ENCODE measurements at places on chromosomes 7 and 10.
A peak's percentile ranks its signal among the peaks of the same experiment; 100 is the strongest.

DNA sequence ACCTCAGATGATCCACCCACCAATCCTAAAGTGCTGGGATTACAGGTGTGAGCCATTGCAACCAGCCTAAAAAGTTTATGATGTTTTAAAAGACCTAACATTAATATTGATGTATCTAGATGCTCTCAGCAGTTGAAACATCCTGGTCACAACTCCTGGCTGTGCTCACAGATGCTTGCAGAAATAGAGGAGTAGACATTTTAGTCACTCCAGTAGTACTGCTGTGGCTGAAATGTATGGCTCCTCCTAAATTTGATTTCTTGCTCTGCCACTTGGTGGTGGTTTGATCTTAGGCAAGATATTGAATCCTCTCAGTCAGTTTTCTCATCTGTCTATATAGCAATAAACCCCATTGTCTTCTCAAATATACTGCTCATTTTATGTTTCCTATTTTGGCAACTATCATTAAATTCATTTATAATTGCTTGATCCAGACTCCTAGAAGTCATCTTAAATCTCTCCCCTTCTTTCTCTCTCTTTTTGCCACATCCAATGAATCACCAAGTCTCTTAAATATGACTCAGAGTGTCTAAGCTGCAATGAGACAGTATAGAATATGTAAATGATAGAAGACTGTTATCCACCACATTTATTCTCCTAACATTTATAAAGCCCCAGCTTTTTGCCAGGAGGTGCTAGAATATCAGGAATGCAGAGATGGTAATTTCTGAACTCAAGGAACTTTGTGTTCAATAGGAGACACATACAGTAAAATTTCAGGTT lies 78.1 kb upstream of the NRBF2 start:
- peak; percentile 42 for DNase-seq

- no peak for DNase-seq
Measured at GRCh38 chr7:8014399-8014798, 45.8 kb downstream of the GLCCI1 start.

DNA sequence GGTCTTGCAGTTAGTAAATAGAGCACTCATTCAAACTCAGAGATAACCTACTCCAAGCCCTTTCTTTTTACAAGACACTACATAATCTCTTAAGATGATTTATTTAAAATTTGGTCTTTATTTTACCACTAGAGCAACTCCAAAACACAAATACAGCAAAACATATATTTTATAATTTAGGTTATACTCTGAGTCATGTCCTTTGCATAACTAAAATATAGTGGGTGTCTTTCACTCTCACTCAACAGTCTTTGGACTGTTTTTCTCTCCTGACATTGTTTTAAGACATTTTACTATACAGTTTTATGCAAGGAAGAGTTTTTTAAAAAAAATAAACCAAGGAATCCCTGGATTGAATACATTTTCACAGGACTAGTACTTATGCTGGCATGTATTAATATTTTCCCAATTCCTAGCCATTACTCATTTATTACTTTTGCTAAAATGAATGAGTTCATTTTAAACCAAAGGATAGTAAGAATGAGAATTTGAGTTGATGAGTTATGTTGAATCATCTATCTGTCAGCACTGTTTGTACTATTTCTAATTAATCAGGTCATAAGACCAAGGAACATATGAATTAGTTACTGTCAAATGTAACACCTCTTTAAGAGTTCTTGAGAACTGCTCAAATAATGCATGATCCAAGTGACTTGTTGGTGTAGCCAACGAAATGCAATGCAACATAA lies 303.1 kb upstream of the FZD1 start:
- peak; percentile 27 for DNase-seq

- no peak for DNase-seq
Measured at GRCh38 chr7:727806-728460, 852 bp upstream of the PRKAR1B start.

- no peak for DNase-seq
Measured at GRCh38 chr7:22596763-22597400, 96.9 kb upstream of the STEAP1B start.

DNA sequence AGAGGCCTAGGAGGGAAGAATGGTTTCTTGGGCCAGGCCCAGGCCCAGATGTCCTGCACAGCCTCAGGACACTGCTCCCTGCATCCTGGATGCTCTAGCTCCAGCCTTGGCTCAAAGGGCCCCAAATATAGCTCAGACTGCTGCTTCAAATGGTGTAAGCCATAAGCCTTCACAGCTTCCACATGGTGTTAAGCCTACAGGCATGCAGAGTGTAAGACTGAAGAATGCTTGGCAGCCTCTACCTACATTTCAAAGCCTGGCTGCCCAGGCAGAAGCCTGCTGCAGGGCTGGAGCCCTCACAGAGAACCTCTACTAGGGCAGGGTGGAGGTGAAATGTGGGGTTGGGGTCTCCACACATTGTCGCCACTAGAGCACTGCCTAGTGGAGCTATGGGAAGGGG lies 118.1 kb downstream of the TPK1 start:
- no peak for DNase-seq

DNA sequence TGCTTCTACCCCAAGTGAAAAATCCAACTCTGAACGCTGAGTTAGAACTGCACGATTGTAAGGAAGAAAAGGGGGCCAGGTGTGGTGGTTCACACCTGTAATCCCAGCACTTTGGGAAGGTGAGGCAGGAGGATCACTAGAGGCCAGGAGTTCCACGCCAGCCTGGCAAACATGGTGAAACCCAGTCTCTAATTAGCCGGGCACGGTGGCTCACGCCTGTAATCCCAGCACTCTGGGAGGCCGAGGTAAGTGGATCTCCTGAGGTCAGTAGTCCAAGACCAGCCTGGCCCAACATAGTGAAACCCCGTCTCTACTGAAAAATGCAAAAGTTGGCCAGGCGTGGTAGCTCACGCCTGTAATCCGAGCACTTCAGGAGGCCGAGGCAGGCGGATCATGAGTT lies 9.0 kb downstream of the GUSB start:
- DNase-seq, result no peak

DNA sequence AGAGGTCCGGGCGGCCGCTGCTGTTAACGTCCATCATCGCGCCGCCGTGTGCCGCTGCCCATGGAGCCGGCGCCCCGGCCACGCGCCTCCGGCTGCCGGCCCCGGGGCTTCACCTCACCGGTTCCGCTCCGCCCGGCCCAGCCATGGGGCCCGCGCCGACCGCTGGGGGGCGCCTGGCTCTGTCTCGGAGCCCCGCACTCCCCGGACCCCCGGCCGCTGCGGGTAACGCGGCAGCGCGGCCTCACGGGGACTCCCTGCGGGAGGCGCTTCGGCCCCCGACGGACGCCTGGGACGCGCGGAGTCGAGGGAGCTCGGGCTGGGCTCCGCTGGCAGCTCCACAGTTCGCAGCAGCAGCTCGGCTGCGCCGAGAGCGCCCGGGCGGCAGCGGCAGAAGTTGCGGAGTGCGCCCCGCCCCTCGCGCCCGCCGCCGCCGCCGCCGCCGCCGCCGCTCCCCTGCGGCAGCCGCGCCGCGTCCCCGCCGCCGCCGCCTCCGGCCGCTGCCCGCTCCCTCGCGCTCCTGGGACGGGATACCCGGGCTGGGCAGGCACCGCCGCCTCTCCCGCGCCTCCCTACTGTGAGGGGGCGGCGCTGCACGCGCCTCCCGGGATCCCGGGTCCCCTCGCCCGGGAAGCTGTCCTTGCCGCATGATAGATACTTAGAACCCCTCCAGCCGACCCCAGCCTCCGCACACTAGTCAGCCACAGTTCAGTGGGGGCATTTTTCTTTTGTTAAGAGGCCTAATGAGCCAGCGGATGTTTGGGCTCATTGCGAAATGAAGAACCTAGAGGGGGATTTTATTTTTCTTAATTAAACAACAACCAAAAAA lies at the start of gene HTR7:
Gene HTR7, minus strand, starts transcription at position 405 of the 826 bp plus-strand sequence. Its CDS starts 368 bp downstream, at position 37.
- peak; percentile 55 for DNase-seq

- no peak for DNase-seq
Measured at GRCh38 chr10:121497513-121498470, 100.5 kb downstream of the FGFR2 start.

DNA sequence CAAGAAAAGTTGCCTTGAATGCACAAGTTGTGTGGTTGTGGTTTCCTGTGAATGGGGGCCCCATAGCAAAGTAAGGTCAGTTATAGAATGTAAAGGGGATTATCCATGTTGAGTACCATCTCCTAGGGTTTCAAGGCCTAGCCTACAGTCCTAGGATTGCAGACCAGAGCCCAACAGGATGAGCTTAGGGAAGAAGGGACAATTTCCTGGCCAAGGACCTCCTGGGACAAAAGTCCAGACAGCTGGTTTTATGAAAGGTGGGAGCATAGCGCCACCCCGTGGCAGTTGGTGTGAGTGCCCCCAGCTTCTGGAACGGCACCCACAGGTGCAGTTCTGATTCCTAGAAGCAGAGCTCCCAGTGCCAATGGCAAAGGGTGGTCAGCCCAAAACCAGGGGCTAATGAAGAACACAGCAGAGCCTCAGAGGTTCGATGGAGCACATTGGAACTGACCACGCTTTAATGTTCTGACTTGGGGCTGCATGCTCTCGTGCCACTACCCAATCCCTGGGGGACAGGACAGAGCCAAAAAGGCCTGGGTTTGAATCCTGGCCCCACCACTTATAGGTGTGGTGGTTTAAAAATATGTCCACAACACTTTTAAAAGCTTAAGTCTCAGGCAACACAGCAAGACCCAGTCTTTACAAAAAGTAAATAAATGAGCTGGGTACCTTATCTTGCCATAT lies 25.8 kb upstream of the TMEM120A start:
- DNase-seq, result peak; percentile 35

GRCh38 chr10:112779025-112779770 lies 170.8 kb upstream of the TCF7L2 start:
- DNase-seq, result no peak

DNA sequence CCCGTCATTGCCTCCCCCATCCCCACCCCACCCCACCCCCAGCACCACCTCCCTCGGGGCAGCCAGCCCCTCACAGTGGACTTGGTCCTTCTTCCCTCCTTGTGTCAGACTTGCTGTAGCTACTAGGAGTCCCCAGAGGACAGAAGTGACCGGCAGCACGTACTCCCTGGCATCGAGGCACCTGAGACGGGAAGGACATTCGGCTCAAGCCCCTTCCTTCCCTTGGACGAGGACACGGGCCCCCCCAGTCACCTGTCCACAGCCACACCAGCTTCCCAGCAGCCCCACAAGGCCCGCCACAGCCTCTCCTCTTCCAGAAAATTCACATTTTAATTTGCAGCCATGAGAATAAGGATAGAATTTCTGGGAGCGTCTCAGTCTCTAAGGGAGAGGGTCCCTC lies 267.8 kb upstream of the SHH start:
- DNase-seq, result no peak

DNA sequence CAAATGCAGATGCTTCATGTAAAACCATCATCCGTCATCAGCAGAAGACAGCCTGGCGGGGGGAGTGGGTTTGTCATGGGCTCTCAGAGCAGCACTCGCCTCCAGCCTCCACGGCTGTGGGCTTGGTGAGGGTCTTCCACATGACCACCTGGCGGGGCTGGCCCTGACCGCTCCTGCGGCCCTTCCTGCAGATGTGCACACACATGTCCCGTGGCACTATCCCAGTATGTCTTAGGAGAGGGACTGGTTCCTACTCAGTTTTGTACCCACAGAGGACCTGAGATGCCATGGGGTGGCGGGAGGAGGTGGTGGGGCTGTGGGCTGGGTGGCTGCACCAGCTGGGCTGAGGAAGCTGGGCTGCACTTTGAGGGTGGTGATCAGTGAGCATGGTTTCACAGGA lies 4.7 kb downstream of the IDI2 start:
- DNase-seq, result no peak

- DNase-seq, result no peak
Measured at GRCh38 chr10:78933828-78934531, 134.8 kb upstream of the ZMIZ1 start.

All from fibroblast of skin of abdomen (primary cell).